ENCODE measurements at places on chromosomes 11 and 22.

- no peak for DNase-seq
These were observed 16.3 kb downstream of the CHRDL2 start for GRCh38 chr11:74714904-74715303.

GRCh38 chr22:45547016-45547345 lies 44.3 kb downstream of the FBLN1 start:
- DNase-seq, result no peak

GRCh38 chr11:23947883-23948282 lies 549.0 kb upstream of the LUZP2 start:
- no peak for DNase-seq

DNA sequence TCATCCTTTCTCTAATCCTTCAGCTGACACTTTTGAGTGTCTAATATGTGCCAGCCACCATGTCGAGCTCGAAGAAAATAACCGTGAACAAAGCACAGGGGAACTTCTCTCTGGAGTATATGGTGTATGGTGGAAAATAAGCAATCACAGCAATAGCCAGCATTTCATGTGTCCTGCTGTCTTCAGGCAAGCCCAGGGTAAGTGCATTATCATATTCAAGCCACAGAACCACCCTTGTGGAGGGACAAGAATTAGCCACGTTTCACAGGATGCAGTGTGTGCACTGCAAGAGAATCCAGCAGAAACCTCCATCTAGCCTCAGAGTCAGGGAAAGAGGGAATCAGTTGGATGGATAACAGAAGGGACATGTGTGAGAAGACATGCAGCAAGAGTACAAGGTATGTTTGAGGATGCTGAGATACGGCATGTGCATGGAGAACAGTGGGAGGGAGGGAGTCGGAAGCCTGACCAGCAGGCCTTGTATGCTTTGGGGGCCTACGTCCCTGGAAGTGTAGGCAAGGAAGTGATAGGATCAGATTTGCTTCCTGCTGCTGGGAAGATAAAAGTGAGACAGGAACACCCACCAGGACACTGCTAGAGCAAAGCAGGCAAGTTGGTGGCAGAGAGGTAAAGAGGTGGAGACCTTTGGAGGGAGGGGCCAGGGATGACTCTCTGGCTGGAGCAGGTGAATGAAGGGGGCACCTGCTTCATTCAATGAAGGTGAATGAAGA lies 14.7 kb upstream of the GNAZ start:
- DNase-seq, result no peak

DNA sequence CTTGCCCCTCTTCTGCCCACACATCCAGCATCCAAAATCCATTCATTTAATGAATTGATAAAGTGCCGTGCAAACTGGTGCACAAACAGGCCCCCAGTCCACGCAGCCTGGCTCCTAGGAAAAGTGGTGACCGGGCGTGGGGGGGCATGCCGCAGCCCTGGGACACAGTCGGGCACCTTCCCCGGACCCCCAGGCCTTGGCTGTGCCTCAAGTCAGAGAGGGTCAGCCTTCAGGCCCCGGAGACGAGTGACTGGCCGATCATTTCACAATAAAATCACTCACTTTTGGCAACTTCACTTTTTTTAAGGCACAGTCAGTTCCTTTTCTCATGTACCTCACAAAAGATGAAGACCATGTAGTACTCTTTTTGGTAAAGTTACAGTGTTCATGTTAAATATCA lies 8.0 kb downstream of the CDPF1 start:
- no peak for DNase-seq

GRCh38 chr11:33869481-33870422 lies 22.1 kb downstream of the LMO2 start:
- no peak for DNase-seq

- DNase-seq, result no peak
These were observed 70.0 kb downstream of the MICAL3 start for GRCh38 chr22:17954200-17954859.

- no peak for DNase-seq
These were observed 24.1 kb downstream of the CUL5 start for GRCh38 chr11:108032800-108033199.

DNA sequence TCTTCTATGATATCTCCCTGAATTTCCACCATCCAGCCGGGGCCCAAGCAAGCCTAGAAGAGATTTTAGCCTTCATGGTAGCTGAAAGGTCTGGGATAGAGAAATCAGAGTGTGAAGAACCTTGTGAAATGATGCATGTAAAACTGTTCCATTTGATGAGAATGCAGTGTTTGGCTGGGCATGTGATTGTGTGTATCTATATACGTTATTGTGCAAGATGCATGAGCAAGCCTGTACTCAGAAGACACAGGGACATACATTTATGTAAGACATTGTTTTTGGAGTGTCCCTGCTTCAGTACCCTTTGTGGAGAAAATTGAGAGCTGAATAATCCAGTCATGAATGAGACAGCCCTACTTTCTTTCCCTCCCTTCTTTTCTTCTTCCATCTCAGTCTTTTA lies 15.2 kb upstream of the OR52K2 start:
- DNase-seq, result no peak

DNA sequence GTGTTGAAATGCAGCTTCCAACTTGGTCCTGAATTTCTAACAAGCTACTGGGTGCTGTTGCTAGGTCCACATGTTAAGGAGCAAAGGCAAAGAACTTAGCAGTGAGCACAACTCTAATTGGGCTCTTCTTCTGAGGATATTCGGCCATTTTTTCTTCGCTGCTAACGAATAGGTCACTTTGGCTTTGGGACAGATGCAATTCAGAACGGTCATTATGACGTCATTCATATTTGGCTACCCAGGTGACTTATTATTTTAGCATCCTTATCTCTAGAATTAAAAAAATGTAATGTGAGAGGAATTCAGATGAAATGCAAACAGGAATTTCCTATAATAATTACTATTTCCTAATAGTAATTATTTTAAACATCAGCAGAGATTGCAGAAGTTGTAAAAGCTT lies 13.9 kb downstream of the TMA7B start:
- no peak for DNase-seq

DNA sequence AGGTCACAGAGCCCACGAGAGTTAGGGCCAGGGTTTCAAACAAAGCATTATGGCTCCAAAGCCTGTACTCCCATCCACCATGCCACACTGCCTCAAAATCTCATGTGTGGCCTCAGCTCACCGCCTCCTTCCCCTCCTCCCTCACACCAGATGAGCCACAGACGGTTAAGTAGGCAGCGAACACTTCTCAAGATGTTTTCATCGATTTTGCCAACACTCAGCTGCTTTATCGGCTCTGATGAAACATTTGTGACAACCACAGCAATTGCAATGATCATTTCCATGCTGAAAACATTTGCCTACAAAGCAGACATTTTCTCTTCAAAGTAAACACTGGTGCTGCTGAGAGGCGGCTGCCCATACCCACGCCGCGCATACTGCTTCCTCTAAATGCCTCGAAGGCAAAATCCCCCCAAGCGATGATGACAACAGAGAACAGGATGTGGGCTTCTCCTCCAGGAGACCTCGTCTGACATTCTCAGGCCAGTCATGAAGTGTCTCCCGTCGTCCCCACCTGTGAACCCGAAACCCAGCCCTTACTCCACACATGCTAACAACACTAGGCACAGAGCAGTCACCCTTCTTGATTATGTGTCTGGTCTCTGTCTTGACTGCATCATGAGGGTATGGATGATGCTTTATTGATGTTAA lies 599.2 kb downstream of the SOX6 start:
- DNase-seq, result no peak

DNA sequence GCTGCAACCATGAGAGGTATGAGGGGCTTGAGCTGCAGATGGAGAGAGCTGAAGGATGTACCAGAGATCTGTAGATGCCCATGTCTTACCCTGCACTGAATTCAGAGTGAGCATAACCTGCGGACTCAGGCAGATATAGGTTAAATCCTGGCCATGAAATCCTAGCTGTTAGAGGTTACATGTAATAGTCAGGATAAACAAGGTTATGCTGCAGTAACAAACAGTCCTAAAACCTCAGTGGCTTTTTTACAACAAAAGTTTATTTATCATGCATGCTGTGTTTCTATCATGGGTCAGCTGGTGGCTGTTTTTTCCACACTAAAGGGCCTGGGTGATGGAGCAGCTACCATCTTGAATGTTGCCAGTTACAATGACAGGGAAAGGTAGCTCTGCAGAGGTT lies 69.8 kb downstream of the LHFPL7 start:
- DNase-seq, result no peak

GRCh38 chr11:130937051-130937450 lies 20.8 kb upstream of the SNX19 start:
- no peak for DNase-seq

DNA sequence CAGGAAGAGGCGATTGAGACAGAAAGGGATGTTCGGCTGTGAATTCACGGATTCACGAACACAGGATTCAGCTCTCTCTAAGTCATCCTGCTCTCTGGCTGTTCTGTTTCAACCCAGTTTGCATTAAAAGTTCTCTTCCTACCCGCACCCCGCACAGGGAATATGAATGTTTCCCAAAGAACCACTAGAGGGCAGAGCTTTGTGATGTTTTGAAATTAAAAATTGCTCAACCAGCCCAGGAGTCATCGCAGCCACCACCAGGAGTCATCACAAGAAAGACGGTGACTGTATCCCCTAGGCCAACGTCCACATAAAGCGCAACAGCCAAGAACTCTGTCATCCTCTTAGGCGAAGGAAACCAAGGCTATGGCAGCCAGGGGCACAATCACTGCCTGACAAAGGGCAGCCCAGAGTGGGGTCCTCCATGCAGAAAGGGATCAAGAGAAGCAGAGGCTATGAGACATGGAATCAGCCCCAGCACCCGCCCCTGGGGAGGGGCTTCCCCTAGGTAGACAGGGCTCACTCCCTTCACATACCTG lies 122.4 kb downstream of the WT1 start:
- no peak for DNase-seq

GRCh38 chr11:21604564-21604963 lies 588.3 kb upstream of the ANO5 start:
- DNase-seq, result no peak

DNA sequence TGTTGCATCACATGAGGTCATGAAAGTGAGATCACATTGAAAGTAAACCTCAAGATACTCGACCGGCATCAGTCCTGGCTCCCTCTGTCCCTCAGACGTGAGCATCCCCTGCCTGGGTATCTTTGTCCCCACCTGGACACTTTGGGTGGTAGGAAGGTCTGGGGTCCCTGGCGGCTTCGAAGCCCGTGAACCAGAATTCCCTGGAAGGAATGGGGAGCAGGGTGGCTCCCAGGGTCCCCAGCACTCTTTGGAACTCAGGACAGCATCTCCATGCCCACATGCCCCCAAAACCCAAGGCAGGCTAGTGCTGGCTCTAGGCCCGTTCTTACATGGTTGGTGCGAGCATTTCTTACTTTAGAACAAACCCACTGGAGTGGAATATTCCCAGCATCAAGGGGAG lies 7.5 kb downstream of the DERL3 start:
- DNase-seq, result no peak

GRCh38 chr11:12239396-12239795 lies 129.0 kb downstream of the MICAL2 start:
- no peak for DNase-seq

DNA sequence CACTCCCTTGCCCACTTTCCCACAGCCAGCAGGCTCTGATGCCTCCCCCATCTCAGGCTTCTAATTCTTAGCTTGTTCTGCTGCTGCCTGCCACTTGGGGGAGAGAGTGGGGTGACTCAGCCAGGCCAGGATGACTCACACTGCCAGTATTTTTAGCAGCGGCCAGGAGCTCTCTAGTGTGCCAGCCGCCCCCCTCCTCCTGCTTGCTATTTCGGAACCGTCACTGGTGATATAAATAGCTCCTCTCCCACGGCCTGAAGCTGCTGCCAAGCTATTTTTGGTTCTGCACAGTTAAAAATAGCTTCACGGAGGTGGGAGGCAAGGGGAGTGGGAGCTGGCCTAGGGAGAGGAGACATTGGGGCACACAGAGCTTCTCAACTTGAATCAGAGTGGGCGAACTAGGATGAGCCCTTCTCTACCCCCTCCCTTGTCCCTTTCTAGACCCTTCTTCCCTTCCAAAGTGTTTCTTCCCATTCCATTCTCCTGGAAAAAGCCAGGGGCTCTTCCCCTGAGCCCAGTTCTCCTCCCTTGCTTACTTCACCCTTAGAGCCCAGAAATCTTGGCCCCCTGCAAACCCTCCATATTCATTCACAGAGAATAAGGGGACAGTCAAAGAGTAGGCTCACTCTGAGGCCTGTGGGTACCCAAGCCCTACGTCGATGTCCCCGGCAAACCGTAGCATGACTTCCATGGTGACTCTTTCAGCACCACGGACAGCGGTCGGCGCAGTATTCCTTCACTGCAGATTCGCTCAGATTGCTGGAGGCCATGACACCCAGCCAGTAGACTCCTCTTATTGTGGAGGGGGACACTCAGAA lies 2.5 kb upstream of the NPAS4 start:
- DNase-seq, result peak; percentile 35

All from stimulated activated CD8-positive, alpha-beta memory T cell treated with anti-CD3 and anti-CD28 coated beads, Interleukin-4, amount 100 ng/mL, for 4 hours (primary cell).